ENCODE measurements at places on chromosomes 7 and 10. TPM values are rescaled to one million over a fixed set of nuclear protein-coding genes. Genes with fewer than 3 reads are reported as not detected.
A peak's percentile ranks its signal among the peaks of the same experiment; 100 is the strongest.

DNA sequence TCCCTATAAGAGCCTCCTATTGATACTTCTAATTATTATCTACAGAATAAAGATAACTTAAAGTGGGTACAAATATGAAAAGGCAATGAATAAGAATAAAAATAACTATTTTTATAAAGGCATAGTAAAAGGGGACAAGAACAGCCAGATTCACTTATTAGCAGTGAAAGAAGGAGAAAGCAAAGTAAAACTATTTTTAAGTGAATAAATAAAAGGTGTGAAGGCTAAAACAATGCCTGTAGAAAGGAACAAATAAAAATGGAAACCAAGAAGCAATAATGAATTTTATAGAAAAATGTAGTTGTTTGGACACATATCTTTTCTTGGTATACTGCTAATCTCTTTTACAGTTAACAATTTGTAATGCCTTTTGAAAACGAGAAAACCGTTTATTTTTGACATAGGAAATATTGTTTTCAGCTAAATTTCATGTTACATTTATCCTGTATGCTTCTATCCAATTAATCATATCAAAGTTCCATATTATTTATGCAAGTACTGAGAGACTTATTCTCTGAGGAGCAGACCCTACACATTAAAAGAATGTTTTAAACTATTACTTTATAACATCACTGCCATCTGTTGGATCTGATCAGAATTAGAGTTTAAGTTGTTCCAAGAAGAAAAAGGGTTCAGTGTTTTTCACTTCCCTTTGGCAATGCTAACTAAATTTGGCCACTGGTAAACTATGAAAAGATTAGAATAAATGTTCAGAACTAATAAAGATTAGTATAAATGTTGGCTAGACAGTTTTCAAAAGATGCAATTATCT is 59.1 kb downstream of the ARMC3 start:
- peak; percentile 16 for DNase-seq

DNA sequence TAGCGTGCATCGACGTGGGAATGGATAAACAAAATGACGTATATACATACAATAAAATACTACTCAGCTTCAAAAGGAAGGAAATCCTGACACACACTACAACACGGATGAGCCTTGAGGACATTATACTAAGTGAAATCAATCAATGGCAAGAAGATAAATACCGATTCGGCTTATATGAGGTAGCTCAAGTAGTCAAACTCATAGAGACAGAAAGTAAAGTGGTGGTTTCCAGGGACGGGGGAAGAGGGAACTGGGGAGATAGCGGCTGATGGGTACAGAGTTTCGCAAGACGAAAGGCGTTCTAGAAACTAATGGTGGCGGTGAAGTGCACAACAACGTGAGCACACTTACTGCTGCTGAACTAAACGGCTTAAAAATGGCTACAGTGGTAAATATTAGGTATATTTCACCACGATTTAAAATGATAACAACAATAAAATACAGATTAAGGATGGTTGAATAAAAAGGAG is 516.7 kb downstream of the PARD3 start:
- DNase-seq: no peak

Gene COL17A1
- total RNA-seq: 2.6 TPM

GRCh38 chr10:76398043-76398710 is 966.8 kb downstream of the LRMDA start:
- peak; percentile 90 for DNase-seq

DNA sequence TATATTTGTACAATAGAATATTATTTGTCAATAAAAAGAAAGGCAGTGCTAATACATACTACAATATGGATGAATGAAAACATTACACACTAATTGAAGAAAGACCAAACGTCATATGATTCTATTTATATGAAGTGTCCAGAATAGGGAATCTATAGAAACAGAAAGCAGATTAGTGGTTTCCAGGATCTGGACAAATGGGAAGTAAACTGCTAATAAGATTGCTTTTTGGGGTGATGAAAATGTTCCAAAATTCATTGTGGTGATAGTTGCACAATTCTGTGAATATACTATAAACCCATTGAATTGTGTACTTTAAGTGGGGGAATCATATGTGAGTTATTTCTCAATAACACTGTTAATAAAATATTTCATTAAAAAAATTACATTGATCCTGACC is 78.2 kb upstream of the IFRD1 start:
- DNase-seq: no peak

Gene UCN3
- not detected for total RNA-seq

- DNase-seq: no peak
Measured at GRCh38 chr10:91238191-91238590, 17.7 kb downstream of the PCGF5 start.

DNA sequence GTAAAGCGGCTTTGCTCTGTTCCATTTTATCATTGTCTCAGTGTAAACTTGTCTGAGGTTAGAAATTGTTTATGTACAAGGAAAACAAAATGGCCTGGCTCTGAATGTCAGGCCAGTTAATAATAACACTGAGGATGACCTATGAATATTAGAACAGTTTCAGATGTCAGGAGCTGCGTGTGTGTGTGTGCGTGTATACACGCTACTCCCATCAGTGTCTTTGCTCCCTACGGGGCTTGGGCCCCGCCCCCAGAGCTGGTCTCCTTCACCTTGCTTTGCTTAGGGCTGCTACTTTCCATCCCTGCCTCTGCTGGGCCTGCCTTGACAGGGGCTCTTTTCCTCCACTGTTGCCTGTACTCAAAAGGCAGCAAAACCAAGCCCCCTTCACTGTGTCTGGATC is 142.3 kb upstream of the BET1 start:
- DNase-seq: no peak

DNA sequence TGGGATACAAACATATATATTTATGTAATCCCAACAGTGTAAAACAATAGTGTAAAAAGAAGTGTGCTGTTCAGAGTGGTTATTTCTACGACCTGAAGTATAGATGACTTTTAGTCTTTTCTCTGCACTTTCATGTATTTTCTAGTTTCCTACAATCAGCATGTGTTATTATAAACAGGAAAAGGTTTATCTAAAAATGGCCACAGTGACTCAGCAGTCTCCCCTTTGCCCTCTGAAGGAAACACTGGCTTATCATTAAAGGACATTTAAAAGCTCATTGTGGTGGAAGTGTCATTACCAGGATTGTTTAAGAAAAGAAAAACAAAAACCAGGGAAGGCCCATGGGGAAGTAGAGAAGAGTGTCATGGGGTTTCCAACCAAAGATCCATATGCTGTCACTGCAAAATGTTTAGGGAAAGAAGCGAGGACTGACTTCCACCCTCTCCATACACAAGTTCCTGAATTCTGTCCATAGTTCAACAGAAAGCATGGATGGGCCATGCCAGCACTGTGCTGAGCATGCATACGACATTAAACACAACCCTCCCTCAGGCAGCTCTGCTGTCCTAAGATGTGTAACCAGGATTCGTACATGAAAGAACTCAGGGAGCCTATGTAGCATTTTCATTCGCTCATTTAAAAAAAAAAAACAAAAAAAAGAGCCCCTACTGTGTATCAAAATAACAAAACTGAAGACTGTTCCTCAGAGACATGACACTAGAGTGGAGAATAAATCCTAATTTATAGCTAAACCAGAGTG is 10.2 kb downstream of the CYREN start:
- peak; percentile 33 for DNase-seq

- no peak for DNase-seq
Measured at GRCh38 chr7:26378016-26378415, 86.4 kb downstream of the SNX10 start.

DNA sequence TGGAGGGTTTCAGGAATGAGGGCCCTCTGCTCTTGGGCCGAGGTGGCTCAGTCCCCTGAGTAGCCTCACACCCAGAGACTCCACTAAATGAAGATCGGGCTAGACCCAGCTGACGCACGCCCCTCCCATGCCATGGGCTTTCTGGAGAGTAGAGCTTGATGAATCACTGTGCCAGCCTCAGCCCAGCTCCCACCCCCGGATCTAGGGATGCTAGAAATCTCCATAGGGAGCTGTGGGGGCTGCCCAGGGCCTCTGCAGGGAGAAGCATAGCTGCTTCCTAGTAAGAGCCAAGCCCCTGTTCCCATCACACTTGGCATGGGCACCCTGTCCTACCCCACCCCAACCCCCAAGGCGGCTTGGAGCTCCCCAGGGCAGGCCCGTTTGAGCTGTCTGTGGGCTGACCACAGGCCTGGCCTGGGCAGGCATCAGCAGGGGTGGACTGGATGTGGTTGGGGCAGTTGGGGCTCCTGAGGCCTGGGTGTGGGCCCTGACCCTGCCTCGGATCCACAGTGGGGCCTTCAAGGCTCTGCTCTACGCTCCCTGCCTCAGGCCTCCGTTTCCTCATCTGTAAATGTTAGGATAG is 121.2 kb downstream of the ZMIZ1 start:
- DNase-seq: peak; percentile 34

GRCh38 chr7:103113164-103113563 is 35.7 kb downstream of the NAPEPLD start:
- DNase-seq: peak; percentile 98

Gene GPR15LG
- total RNA-seq: not detected

Gene POLD2
- total RNA-seq: 67.7 TPM

Gene FAM25C
- total RNA-seq: not detected

Gene OR2A1
- total RNA-seq: not detected

Gene IL2RA
- total RNA-seq: not detected

- DNase-seq: no peak
Measured at GRCh38 chr10:65793738-65794425, 1132.0 kb upstream of the LRRTM3 start.

DNA sequence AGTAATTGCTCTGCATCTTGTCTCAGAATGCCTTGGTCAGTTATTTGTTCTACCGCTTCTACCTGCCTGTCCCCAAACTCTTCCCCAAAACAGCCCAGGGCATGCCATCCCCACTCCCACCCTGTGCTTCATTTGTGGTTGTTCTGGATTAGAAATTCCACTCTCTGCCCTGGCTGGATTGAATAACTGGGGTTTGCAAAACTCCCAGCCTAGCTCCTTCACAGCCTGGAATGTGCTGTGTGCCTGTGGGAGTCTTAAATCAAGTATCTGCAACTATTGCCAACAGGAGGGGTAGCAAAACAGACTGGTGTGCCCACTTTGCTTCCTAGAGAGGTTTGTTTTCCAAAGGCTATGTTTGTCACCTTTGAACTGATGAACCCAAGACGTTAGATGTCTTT is 24.2 kb downstream of the TSPAN15 start:
- no peak for DNase-seq

Gene RADIL
- 0.22 TPM for total RNA-seq

DNA sequence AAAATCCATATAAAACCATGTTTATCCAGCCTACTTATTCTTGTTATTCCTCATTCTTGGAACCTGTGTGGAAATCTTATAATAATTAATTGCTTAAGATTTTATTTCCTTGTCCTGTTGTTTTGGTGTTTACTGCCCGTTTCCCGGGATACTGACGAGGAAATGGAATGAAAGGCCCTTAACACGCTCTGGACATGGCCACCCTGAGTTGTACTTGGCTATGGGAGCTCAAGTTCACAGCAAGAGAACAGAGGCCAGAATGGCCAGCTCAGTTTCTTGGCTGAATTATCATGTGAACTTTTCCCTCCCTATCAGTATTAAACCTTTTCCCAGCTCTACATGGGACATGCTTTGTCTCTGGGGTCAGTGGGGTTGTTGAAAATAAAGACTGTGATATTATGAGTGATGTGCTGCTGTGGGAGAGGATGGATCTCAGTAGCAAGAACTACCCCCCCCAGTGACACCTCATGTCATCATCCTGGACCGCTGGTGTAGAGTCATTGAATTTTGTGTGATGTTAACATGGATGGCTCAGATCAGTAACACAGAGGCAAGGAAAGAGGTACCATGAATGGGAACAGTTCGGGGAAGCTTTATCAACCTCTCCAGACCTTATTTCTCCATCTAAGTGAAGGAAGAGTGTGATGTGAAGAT is 87.0 kb upstream of the IGFBP3 start:
- no peak for DNase-seq

GRCh38 chr7:131629217-131629882 is 72.9 kb upstream of the PODXL start:
- DNase-seq: peak; percentile 74

Gene IFIT1B
- not detected for total RNA-seq

Gene UPK3BL1
- total RNA-seq: 12.2 TPM

Data from astrocyte (in vitro differentiated cells and primary cell).